M059J (cell line): ENCODE measurements at places on chromosomes 2 and 18. TPM values are rescaled to one million over a fixed set of nuclear protein-coding genes. Genes with fewer than 3 reads are reported as not detected.

DNA sequence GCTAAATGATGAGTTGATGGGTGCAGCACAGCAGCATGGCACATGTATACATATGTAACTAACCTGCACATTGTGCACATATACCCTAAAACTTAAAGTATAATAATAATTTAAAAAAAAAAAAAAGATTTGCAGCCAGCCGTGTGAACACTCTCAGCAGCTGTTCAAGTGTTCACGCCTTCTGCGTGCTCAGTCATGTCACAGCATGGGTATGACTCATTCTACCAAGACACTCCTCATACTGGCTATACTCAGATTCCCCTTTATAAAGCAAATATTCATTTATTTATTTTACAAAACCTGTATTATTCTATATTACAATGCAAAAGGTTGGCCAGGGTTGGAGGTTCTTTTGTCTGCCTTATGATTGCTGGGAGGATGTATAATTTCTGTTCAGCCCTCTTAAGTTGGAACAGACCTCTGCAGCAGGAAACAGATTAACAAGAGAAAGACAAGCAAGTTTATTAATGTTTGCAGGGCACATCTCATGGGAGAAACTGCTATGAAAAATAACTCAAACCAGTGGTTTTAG is 1230.6 kb upstream of the CHAC2 start:
- DNase-seq = no peak

GRCh38 chr2:218984239-218985020 is 554 bp downstream of the FEV start:
- no peak for DNase-seq

DNA sequence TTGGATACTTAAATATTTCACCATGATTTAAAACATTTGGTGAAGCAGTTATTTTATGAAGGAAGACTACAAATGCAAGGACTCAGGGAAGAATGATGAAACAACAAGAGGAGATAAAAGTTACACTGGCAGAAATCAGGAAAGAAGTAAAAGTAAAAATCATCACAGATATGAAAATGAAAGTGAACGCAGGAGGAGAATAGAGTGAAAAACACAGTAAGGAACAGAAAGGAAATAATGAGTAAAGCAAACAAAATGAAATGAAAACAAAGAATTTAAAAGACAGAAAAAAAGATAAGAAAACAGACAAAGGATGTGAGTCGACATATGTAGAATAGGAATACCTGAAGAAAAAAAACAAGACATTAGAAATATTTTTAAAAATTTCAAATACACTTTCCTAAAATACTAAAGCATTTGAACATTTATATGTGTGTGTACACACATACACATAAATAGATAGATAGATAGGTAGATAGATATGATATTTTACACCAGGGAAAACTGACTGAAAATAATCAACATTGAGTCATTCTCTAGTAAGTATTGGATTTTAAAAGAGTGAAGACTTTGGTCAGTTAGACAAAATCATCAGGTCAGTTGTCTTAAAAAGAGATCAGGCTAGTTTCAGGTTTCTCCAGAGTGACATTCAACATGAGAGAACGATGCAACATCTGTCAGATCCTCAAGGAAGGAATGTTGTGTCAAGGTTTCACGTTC is 12.1 kb upstream of the KDSR start:
- DNase-seq = no peak

The OTOS gene
- total RNA-seq = not detected in 2 replicates

- DNase-seq = peak; percentile 65
Observed at GRCh38 chr18:36633961-36634412, 194.8 kb downstream of the TPGS2 start.

DNA sequence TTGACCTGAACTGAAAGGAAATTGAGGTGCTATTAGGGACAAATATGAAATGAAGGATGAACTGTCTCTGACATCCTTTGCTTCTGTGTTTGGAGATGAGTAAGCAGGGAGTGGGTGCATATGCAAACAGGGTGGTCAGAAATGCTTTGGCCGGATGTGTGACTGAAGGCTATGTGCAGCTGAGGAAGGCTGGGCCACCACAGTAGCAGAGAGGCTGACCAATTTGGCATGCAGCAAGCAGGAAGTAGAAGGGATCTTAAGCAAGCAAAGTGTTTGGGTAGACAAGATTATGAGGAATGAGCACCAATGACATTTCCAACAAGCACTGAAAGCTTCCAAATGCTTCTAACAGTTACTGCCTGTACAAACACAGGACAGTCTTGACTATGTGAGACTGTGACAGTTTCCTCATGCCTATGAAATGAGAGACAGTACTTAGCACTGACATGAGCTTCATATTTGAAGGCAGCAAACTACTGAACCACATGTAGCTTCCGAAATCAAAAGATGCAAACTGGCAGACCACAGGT is 3.3 kb upstream of the ACTR3 start:
- DNase-seq = peak; percentile 83

The TNFAIP6 gene
- not detected in 2 replicates for total RNA-seq

DNA sequence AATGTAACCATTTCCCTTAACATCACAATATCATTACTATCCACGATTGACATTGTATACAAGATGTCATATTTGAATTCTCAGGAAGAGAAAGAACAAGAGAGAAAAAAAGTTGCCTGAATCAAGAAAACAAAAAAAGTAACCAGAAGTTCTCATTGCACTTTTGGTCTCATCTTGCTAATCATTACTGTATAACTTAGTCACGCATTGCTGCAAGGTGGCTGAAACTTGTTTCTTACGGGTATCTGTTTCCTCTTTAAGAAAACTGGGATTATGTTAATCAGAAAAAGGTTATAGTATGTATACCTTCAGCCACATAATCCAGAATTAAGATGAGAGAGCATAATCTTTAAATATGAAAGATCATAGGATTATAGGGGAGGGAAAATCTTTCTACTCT is 639.7 kb upstream of the SYT4 start:
- no peak for DNase-seq

DNA sequence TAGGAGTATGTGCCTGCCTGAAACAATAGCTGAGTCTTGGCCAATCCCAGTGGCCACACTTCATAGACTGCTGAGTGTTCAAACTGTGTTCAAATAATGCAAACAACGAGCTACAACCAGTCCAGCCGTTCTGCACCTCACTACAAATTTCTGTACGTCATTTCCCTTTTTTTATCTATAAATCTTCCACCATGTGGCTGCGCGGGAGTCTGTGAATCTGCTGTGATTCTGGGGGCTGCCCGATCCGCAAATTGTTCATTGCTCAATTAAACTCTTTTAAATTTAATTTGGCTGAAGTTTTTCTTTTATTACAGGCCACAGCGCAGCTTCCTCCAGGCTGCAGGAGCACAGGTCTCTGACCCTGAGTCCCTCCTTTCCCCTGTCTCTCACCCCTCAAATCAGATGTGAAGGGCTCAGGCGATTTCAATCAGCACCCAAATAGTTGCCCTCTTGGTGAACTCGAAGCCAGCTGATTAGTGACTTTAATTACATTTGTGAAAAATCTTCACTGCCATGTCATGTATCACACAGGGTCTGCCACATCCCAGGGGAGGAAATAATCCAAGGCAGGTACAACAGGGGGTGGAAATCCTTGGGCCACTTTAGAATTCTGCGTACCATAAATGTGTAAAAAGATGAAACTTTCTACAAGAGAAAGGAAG is 145.6 kb downstream of the NDUFA10 start:
- no peak for DNase-seq

DNA sequence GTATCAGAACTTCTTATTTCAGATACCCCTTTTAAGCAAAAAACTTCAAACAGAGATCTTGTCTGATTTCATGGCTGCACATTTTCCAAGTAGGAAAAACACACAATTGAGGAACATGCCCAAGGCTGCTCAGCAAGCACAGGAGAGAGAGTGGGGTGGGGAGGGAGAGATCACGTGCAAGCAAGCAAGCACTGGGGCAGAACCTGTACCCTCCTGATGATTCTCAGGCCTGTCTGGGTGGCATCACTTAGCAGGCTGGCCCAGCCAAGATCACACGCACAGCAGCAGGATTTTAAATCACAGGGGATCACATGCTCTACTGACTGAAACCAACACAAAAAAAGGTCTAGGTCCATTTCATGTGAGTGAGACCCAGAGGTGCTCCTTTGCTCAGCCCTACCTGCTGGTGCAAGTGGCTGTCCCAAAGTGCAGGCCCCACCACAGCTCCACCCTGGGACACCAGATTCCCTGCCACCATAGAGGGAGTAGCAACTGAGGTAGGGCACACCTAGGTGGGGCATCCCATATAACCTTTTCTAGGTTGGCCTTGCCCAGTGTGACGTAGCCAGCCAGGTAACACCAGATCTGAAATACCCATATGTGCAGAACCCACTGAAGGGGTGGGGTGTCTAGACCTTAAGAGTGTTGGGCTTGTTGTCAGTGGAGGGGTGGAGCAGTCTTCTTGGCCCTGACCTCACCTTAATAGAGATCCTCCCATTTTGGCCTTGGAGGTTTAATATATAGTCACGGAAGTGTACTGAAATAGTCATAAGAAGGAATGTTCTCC is 1.8 kb upstream of the LYPD6B start:
- DNase-seq = no peak

DNA sequence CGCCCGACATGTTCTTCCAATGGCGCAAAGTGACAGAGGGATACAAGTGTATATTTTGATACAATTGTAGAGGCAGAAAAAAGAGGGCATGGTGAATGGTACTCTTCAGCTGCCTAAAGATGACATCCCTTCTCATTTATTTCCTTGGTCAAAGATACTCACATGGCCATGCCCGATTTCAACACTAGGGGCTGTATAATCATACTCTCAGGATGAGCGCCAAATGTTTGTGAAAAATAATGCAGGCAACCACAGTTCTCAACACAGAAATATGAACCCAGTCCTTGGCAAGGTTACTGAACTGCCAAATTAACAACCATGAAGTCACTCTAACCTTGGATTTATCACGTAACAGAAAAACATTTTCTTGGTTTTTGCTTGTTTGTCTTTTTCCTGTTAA is 204.4 kb downstream of the CCDC102B start:
- DNase-seq = no peak

DNA sequence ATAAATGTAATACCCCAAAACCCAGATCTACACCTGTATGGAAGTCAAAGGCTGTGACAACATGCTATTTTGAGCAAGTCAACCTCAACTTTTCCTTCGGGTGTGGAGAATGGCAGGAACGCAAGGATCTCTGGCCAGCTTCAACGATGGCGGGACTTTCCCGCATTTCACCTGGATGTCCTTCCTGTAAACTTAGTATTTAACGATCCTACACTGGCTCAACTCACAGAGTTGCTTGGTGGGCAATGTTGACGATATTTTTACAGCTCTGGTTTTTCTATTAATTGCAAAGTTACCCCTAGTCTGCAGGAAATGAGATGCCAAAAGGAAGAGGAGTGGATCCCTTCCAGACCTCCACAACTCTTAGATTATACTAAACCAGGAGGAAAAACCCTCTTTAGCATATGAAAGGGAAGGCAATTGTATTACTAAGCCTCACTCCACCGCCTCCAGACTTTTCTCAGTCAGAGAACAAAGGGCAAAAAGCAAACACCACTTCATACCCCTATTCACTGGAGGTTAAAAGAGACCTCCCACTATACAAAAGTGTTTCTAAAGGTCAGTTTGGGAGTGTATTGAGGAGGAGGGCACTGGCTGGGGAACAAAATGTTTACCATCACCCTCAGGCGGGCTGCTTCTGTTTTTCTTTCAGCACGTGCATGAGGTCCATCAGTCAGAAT is 56.5 kb upstream of the ACVR1 start:
- no peak for DNase-seq

- no peak for DNase-seq
Observed at GRCh38 chr18:75810961-75811551, 383.6 kb upstream of the SMIM21 start.

- DNase-seq = no peak
Observed at GRCh38 chr2:3344897-3345296, 32.7 kb downstream of the EIPR1 start.

The SLC23A3 gene
- total RNA-seq = 0.02 TPM in 1 of 2 replicates, not detected in the other

- DNase-seq = no peak
Observed at GRCh38 chr2:47640356-47640755, 142.6 kb upstream of the MSH6 start.

The GLI2 gene
- 0.76 and 4.3 TPM in 2 replicates for total RNA-seq

- DNase-seq = no peak
Observed at GRCh38 chr18:69674966-69675365, 272.7 kb downstream of the CD226 start.

GRCh38 chr2:61967262-61967661 is 61.8 kb downstream of the COMMD1 start:
- DNase-seq = no peak

The SLC5A6 gene
- 16.3 and 23.3 TPM in 2 replicates for total RNA-seq

The TUBA4A gene
- 105 and 129 TPM in 2 replicates for total RNA-seq

DNA sequence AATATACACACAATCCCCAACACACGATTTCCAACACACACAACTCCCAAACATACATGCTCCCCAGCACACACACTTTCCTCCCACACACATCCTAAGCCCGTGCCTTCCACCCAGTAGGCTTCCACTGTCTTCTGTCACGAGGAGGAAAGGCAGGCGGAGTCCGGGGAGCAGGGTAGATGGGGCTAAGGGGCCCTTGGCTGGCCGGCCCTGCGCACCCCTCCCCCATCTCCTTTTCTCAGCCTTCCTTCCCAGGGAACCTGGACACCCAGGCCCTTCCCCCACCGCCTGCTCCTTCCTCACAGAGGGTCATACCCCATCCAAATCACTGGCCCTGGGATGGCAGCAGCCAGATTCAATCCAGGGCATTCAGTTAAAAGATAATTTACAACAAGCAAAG is 3.4 kb upstream of the PDCD1 start:
- no peak for DNase-seq

GRCh38 chr2:152050915-152051314 is 47.9 kb downstream of the CACNB4 start:
- DNase-seq = no peak

GRCh38 chr2:120480346-120480902 is 134.5 kb downstream of the INHBB start:
- no peak for DNase-seq

- no peak for DNase-seq
Observed at GRCh38 chr2:150710916-150711315, 223.4 kb upstream of the RND3 start.

- no peak for DNase-seq
Observed at GRCh38 chr18:13388586-13389490, 170.3 kb downstream of the LDLRAD4 start.

The POU3F3 gene
- total RNA-seq = 1.0 and 1.2 TPM in 2 replicates

The GBX2 gene
- 0.96 and 6.6 TPM in 2 replicates for total RNA-seq

- peak; percentile 60 for DNase-seq
Observed at GRCh38 chr18:61639886-61640285, 252.9 kb downstream of the RNF152 start.

- no peak for DNase-seq
Observed at GRCh38 chr2:122251158-122251557, 495.7 kb downstream of the TSN start.

GRCh38 chr18:44988821-44989587 is 308.3 kb downstream of the SETBP1 start:
- no peak for DNase-seq

DNA sequence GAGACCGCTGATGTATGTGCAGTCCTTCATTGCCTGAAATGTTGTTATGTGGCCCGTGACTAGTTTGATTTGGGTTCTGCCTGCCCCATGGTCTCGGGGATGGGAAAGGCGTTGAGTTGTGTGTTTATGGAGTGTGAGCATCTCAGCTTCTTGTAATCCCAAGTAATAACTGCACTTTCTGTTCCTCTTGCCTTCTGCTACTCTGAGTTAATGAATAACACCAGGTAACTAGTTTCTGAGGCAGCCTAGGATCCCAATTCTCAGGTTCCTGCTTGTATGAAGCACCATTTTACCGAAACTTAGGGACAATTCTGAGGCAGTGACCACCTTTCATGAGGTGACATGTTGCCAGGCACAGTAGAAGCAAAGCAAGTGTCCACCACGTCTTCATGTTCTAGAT is 170.0 kb downstream of the ALK start:
- no peak for DNase-seq

GRCh38 chr18:67600181-67601180 is 84.0 kb upstream of the DSEL start:
- DNase-seq = peak; percentile 70

GRCh38 chr2:58098254-58099095 is 51.9 kb downstream of the VRK2 start:
- DNase-seq = peak; percentile 3
